Esophagus squamous epithelium (tissue), 5 donors: ENCODE measurements at places on chromosomes 1 and 21. TPM values are rescaled to one million over a fixed set of nuclear protein-coding genes. Genes with fewer than 3 reads are reported as not detected.

Gene NPHS2
- total RNA-seq = not detected

Gene WDR64
- total RNA-seq = not detected

Gene CD1D
- not detected for total RNA-seq

Gene SIM2
- total RNA-seq = 22.9 TPM

Gene CTTNBP2NL
- total RNA-seq = 26.3 TPM

Gene GCSAML
- total RNA-seq = not detected

Gene PPP2R5A
- 78.8 TPM for total RNA-seq

Gene KLF17
- total RNA-seq = not detected

Gene DCDC2B
- not detected for total RNA-seq

- no peak for DNase-seq
- no peaks in the 10 kb centered on the region for H3K4me1 ChIP-seq
- H3K27me3 ChIP-seq = no peaks in the 10 kb centered on the region
- H3K27ac ChIP-seq = no peak overlapping the region
- no peak overlapping the region for H3K4me3 ChIP-seq
Observed at GRCh38 chr1:162335126-162335525, 41.5 kb downstream of the SPATA46 start.

GRCh38 chr1:65412256-65412983 is 8.0 kb upstream of the LEPR start:
- DNase-seq = no peak
- H3K4me1 ChIP-seq = no peaks in the 10 kb centered on the region
- H3K4me3 ChIP-seq = no peak overlapping the region
- H3K36me3 ChIP-seq = no peaks in the 10 kb centered on the region
- no peaks in the 10 kb centered on the region for H3K27me3 ChIP-seq
- H3K27ac ChIP-seq = no peak overlapping the region

DNA sequence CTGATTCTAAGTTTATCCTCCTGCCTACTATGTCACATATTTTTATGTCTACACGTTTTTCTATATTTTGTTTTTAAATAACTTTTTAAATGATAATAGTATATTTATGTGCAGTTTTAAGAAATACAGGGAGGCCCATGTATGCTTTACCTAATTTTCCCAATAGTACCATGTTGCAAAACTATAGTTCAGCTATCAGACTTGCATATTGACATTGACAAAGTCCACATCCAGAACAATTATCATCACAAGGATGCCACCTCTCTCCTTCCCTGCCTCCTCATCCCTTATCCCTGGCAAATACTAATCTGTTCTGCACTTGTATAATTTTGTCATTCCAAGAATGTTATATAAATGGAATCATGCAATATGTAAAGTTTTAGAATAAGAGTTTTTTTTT is 90.9 kb downstream of the CRB1 start:
- H3K27me3 ChIP-seq = no peaks in the 10 kb centered on the region
- DNase-seq = no peak
- H3K27ac ChIP-seq = no peak overlapping the region

GRCh38 chr1:100184536-100184935 is 6.5 kb upstream of the LRRC39 start:
- no peaks in the 10 kb centered on the region for H3K36me3 ChIP-seq
- H3K4me1 ChIP-seq = no peaks in the 10 kb centered on the region
- H3K27me3 ChIP-seq = no peaks in the 10 kb centered on the region

DNA sequence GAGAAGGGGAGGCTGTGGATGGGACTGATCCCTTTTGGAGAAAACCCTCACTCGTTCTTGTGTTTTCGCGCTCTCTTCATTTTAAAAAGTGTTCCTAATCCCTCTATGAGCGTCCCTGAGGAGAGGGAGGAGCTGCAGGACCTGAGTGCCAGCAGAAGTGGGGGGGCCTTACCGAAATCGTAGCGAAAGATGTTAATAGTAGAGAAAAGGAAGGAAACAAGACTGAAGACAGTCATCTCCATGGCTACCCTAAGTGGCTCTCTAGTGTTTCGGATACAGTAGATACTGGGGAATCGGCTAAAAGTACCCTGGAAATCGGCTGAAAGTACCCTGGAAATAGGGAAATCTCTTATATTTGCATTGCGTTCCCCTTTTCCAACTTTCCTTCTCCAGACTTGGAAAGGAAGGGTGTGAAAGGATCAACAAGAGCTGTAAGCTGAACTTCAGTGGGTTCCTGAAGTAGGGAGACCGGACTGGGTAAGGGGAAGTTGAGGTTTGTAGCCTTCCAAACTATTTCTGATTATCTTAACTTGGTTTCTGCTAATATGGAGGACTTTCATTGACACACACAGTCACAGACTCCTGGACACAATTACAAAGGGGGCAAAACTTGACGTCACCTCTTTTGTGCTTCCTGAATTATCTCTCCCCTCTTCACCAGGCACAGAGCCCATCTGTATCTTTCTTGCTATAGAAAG is 486 bp upstream of the DSTYK start:
- no peaks in the 10 kb centered on the region for H3K36me3 ChIP-seq
- peak overlapping the region; percentile 87 for H3K4me3 ChIP-seq
- H3K4me1 ChIP-seq = peaks cover 28% of the 10 kb centered on the region
- peak overlapping the region; percentile 94 for H3K27ac ChIP-seq
- H3K27me3 ChIP-seq = no peaks in the 10 kb centered on the region

DNA sequence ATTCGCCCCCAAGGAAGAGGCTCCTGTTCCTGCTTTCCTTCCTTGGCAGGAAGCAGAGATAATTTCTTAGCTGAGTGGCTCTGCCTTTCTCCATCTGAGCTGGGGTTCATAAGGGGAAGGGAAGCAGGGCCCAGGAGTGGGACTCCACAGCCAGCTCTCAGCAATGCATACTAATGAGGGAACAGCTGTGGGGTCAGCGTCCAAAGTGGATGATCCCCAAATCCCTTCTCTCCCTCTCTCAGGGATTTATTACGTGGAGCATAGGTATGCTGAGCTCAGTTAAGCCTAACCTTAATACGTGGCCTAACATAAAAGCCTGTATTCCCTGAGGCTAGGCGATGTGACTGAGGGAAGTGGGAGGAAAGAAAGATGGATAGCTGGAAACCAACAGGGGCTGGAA is 87.3 kb upstream of the CTTNBP2NL start:
- H3K27me3 ChIP-seq = no peaks in the 10 kb centered on the region
- H3K4me3 ChIP-seq = no peak overlapping the region
- H3K4me1 ChIP-seq = no peaks in the 10 kb centered on the region
- no peak for DNase-seq
- H3K27ac ChIP-seq = no peak overlapping the region

DNA sequence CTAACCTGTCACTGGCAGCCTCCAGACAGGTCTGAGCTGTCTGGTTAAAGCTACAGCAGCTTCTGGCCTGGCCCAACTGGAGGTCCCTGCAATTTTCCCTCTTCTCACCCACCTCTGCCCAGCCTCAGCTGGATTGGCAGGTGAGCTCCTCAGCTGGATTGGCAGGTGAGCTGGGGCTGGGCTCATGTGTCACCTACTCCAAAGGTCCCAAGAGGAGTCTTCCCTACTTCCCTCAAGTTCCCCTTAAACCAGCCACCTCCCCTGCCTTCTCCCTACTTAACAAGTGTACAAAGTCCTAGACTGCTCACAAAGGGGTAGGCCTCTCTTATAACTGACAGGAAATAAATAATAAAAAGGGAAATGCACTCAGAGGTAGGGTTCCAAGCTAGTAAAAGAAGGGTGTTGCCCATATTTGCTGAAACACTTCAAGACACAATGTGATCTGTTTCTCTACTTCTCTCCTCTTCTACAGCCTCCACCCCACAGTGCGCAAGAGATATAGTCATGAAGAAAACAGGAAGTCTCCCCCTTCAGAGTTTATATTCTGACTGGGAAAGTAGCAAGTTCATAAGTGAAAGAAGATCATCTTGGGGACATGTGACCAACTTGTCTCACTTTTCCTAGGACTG is at the start of gene GPA33:
TSS of gene GPA33 (minus strand) at position 64 of the 629 bp plus-strand sequence. CDS start 90 bp downstream, outside the sequence.
- H3K4me3 ChIP-seq = no peak within 1 kb of the TSS
- no peaks in the 10 kb centered on the region for H3K4me1 ChIP-seq
- H3K36me3 ChIP-seq = no peaks in the 10 kb centered on the region
- no peak within 1 kb of the TSS for H3K27ac ChIP-seq
- no peak for DNase-seq

DNA sequence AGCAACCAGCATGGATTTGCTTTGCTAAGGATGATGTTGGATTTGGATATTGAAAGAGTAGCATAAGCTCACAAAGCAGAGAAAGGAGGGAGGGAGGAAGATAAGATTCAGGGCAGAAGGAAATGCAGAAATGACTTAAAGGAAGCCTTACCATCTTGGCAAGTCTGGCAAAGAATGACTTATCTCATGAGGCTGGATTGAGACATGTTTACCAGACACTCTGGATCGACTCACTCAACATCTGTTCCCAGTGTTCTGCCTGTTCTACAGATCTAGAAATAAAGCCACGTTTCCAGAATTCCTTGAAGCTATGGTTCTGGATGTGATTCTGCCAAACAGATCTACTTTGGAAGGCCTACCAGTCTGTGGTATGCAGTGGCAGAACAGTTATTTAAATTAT is 38.8 kb upstream of the CTBS start:
- H3K27ac ChIP-seq = no peak overlapping the region
- DNase-seq = no peak
- H3K4me3 ChIP-seq = no peak overlapping the region
- H3K36me3 ChIP-seq = no peaks in the 10 kb centered on the region
- no peaks in the 10 kb centered on the region for H3K4me1 ChIP-seq

- H3K27ac ChIP-seq = no peak overlapping the region
- no peaks in the 10 kb centered on the region for H3K27me3 ChIP-seq
- H3K4me3 ChIP-seq = no peak overlapping the region
Observed at GRCh38 chr1:236480758-236481436, 42.9 kb upstream of the LGALS8 start.

DNA sequence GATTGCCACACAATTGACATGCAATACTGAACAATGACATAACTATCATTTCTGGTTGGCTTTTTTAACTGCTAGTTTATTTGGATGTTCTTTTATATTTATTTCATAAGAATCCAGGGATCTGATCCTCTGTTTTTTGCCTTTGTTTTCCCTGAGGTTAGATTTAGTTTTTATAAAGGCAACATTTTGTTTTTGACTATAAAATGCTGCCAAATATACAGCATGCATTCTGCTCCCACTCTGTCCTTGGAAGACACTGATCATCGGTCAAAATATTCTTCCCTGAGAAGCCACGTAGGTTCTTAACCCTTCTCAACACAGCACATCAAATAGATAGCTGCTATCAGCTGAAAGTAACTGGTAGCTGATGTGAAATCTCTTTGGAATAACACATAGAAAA is 52.5 kb downstream of the LYPLAL1 start:
- peaks cover 17% of the 10 kb centered on the region for H3K36me3 ChIP-seq
- no peaks in the 10 kb centered on the region for H3K4me1 ChIP-seq
- H3K27ac ChIP-seq = no peak overlapping the region
- H3K27me3 ChIP-seq = no peaks in the 10 kb centered on the region
- no peak overlapping the region for H3K4me3 ChIP-seq

DNA sequence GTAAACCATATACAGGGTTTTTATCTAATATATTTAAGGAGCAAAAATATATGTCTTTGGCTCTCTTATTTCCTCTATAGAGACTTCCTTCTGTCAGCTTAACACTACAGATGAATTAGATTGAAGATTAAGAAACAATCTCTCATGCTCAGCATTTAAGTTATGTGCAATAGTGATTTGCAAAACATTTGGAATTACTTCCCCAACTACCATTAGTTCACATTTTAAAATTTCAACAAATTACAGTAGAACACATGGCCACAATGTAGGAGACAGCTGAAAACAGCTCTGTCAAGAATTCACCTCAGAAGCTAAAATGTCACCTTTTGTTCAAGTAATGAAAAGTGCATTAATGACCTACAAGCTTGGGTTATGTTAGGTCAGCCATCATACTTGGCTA is 177.9 kb downstream of the EIF4G3 start:
- H3K36me3 ChIP-seq = no peaks in the 10 kb centered on the region
- DNase-seq = no peak
- no peaks in the 10 kb centered on the region for H3K27me3 ChIP-seq
- H3K4me1 ChIP-seq = no peaks in the 10 kb centered on the region
- H3K4me3 ChIP-seq = no peak overlapping the region

DNA sequence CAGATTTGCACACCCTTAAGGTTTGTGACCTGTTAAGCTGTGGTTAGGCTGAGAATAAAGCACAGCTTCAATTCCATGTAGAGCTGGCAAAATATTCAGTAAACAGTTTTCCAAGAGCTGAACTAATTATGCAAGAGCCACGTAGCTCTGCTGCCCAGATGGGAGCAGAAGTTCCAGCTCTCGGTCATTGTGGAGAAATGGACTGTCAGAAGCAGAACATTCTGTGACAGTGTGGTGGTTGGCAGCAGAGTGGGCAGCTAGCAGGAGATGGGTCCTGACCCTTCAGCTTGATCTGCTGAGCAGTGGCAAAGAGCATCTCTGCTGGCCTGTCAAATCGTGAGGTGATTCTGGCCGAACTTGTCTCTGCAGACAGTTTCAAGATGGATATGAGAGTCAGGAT is 23.2 kb downstream of the RHOU start:
- H3K36me3 ChIP-seq = no peaks in the 10 kb centered on the region
- H3K27me3 ChIP-seq = no peaks in the 10 kb centered on the region
- no peaks in the 10 kb centered on the region for H3K4me1 ChIP-seq

GRCh38 chr21:36904093-36904666 is 62.3 kb downstream of the HLCS start:
- H3K27me3 ChIP-seq = no peaks in the 10 kb centered on the region
- no peak overlapping the region for H3K27ac ChIP-seq

GRCh38 chr21:25029580-25029979 is 577.7 kb downstream of the MRPL39 start:
- no peak overlapping the region for H3K4me3 ChIP-seq
- H3K36me3 ChIP-seq = no peaks in the 10 kb centered on the region
- H3K27me3 ChIP-seq = no peaks in the 10 kb centered on the region
- no peaks in the 10 kb centered on the region for H3K4me1 ChIP-seq

GRCh38 chr21:42145569-42146272 is 73.2 kb upstream of the ABCG1 start:
- H3K27me3 ChIP-seq = peaks cover 41% of the 10 kb centered on the region
- H3K36me3 ChIP-seq = no peaks in the 10 kb centered on the region
- H3K4me3 ChIP-seq = no peak overlapping the region
- H3K4me1 ChIP-seq = no peaks in the 10 kb centered on the region
- no peak for DNase-seq
- H3K27ac ChIP-seq = no peak overlapping the region

GRCh38 chr1:45172005-45172404 is 34.4 kb downstream of the ZSWIM5 start:
- no peak overlapping the region for H3K27ac ChIP-seq
- H3K36me3 ChIP-seq = no peaks in the 10 kb centered on the region
- no peak overlapping the region for H3K4me3 ChIP-seq
- DNase-seq = no peak
- no peaks in the 10 kb centered on the region for H3K4me1 ChIP-seq

- no peaks in the 10 kb centered on the region for H3K4me1 ChIP-seq
- no peak overlapping the region for H3K4me3 ChIP-seq
- H3K36me3 ChIP-seq = no peaks in the 10 kb centered on the region
- no peak for DNase-seq
Observed at GRCh38 chr21:37032293-37032692, 25.8 kb downstream of the RIPPLY3 start.

- H3K27ac ChIP-seq = no peak overlapping the region
- no peak for DNase-seq
- H3K36me3 ChIP-seq = no peaks in the 10 kb centered on the region
- no peaks in the 10 kb centered on the region for H3K4me1 ChIP-seq
Observed at GRCh38 chr1:185108321-185108720, 48.4 kb downstream of the TRMT1L start.

DNA sequence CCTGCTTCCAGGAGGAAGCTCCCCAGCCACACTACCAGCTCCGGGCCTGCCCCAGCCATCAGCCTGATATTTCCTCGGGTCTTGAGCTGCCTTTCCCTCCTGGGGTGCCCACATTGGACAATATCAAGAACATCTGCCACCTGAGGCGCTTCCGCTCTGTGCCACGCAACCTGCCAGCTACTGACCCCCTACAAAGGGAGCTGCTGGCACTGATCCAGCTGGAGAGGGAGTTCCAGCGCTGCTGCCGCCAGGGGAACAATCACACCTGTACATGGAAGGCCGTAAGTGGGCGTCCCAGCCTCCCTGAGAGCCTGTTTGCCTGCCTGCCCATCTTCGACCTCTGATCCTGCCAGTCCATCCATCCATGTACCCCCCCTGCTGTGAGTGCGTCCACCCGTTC is 3.6 kb downstream of the ECM1 start:
- H3K27me3 ChIP-seq = no peaks in the 10 kb centered on the region
- H3K4me3 ChIP-seq = peak overlapping the region; percentile 1
- peaks cover 45% of the 10 kb centered on the region for H3K36me3 ChIP-seq
- no peak for DNase-seq
